ENCODE measurements at places on chromosomes 5 and 9.

DNA sequence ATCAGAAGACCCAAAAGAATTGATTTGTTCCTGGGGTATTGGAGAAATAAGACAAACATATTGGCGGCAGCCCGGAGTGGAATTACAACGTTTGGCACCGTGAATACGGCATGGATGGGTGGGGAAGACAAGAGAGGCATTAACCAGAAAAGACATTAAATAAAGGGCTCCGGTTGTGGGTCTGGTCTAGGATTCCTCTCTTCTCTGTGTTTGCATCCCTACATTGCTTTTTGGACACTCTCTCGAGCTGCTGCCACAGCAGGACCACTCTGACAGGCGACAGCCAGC lies 138.7 kb upstream of the PALM2AKAP2 start:
- no peak for DNase-seq

DNA sequence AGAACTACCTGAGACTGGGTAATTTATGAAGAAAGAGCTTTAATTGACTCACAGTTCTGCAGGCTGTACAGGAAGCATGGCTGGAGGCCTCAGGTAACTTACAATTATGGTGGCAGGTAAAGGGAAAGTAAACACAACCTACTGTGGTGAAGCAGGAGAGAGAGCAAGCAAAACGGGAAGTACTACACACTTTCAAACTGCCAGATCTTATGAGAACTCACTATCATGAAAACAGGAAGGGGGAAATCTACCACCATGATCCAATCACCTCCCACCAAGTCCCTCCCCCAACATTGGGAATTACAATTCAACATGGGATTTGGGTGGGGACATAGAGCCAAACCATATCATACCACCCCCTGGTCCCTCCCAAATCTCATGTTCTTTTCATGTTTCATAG lies 58.7 kb upstream of the GPR151 start:
- DNase-seq = no peak

- no peak for DNase-seq
Measured at GRCh38 chr9:37025071-37025822, 8.8 kb downstream of the PAX5 start.

DNA sequence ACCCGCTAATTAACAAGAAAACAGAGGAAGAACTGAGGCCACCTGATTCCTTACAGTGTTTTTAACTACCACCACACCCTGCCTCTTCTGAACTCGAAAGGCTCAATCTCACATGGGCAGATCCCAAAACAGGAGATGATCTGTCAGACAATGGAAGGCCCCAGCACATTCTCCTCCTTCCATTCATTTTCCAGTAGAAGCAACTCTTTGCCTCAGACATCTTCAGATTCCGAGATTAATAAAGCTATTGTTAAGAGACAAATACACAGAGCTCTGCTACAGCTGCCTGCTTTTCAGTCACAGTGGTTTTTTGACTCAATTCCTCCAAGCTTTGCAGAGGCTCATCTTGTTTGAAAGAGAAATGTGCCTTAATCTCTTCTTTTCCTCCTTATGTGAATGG lies 127.2 kb upstream of the ADAMTSL1 start:
- DNase-seq = no peak

- DNase-seq = no peak
Measured at GRCh38 chr5:31598640-31599611, 40.0 kb upstream of the PDZD2 start.

DNA sequence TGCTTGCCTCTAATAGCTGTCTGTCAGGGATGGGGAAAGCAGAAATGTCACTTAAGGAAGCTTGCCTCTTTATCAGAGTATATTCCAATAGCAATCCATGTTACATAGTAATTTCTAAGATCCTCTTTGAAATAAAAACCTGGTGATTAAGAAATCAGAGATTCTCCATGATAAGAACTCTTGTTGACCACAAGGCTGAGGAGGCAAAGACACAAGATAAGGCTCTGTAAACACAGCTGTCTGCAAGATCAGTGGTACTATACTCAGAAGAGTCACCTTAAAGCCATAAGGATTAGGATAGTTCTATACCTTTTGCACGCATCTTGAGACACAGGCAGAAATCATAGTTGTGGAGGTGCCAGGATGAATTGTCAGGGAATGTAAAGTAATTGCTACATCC lies 40.3 kb downstream of the HEXB start:
- no peak for DNase-seq
